ENCODE measurements at places on chromosomes 12 and 14.

- no peak for DNase-seq
These were observed 20.9 kb downstream of the SENP1 start for GRCh38 chr12:48084841-48085460.

- no peak for DNase-seq
These were observed 71.1 kb upstream of the MDM1 start for GRCh38 chr12:68403296-68403695.

DNA sequence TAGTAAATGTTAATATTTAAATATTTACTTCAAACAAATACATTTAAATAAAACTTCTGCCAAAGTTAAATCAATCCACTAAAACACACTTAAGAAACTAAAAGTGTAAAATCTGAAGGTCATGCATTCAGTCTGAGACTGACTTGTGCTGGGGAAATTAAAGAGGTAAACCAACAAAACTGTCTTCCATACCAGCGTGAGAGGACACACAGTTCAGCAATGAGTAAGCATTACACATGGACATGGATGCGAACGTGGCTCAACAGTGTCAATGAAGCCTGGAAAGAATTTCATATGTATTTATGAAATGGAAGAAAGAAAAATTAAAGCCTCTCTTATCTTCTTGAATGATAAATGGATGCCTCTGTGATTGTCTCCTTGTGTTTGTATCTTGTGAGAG is 1052.3 kb downstream of the AACS start:
- DNase-seq, result no peak

- DNase-seq, result no peak
These were observed 486.2 kb downstream of the VRK1 start for GRCh38 chr14:97283426-97283825.

- DNase-seq, result no peak
These were observed 33.3 kb upstream of the PPM1A start for GRCh38 chr14:60215520-60216420.

DNA sequence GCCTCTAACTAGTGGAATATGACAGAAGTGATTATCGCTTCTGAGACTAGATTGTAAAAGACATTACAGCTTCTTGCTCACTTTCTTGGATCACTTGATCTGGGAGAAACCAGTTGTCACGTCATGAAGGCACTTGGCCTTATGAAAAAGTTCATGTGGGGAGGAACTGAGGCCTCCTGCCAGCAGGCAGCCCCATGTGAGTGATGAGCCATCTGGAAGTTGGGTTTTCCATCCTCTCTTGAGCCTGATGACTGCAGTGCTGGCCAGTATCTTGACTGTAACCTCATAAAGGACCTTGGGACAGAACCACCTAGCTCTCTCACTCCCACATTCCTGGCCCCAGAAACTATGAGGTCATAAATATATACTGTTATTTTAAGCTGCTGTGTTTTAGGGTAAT is 28.0 kb downstream of the TTLL5 start:
- no peak for DNase-seq
